ENCODE measurements at places on chromosomes 7 and 10.

- DNase-seq, result no peak
Measured at GRCh38 chr10:108238261-108238660, 1073.8 kb upstream of the SORCS1 start.

DNA sequence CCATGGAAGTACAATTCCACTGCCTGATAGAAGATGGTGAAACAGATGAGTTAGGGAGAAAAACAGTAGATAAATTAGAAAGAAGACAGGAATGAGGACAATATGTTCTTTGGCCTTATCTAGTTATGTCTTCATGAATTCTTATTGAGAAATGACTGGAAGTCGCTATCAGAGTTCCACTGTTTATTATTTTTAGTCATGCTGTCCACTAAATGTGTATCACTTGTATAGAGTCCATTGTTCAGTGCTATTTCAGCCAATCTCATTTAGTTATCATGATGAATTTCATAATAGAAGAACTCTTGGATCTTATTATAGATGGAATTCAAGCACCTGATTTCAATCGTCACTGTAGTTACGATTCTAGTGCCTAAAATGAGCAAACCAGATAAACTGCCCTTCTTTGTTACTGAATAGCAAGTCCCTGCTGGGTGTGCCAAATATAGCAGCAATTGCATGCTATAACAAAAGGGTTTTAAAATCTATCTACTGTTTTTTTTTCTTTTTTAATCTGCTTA is 177.7 kb upstream of the COL1A2 start:
- no peak for DNase-seq

DNA sequence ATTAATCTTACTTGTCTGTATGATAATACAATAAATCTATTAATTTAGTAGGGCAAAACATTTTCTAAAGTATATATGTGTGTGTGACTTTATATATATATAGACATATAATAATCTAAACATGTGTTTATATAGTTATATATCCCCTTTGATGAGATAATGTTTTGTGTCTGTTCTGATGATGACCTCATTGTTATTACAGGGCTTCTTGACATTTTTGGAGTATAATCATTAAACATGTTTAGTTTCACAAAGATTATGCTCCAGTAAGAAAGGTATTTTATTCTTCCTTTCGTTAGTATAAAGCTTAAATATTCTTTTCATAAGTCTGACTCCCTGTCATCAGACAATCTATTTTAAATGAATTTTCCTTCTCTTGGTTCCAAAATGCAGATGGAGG is 62.3 kb upstream of the CABCOCO1 start:
- DNase-seq, result no peak

- DNase-seq, result no peak
Measured at GRCh38 chr10:16436367-16436757, 448 bp upstream of the PTER start.

- peak; percentile 6 for DNase-seq
Measured at GRCh38 chr10:51266496-51266895, 192.2 kb downstream of the PRKG1 start.

GRCh38 chr10:43141421-43141820 is 3.2 kb downstream of the CSGALNACT2 start:
- no peak for DNase-seq

DNA sequence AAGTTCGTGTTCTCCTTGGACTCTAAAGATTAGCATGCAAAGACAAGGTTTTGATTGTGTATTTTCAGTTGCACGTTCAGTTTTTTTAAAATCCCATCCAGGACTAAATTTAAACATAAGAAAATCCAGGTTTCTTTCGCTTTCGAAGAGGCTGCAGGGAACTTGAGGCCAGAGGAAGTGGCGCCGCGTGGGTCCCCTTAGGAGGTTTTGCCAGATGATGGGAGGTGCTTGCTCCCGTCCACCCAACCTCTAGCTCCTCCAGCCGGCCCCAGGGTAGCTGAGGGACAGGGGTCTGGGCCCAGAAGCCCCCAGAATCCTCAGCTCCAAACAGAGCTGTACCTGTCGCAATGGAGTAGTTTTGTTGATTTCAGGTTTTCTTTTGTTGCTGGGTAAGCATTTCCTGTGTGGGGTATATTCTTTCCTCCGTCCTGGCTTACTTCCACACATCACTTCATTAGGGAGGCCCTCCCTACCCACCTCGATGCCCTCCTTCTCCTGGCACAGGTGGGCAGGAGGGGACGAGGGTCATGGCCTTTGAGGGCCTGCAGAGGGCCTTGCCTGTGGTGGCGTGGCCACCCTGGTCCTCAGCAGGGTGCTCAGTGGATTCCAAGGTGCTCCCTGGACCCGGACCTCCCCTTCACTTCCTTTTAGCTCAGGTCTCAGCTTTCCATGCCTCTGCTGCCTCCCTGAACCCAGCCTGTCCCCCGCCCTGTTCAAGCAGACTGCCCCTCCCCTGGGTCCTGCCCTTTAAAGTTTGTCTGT is 32.6 kb downstream of the LHPP start:
- DNase-seq, result no peak

DNA sequence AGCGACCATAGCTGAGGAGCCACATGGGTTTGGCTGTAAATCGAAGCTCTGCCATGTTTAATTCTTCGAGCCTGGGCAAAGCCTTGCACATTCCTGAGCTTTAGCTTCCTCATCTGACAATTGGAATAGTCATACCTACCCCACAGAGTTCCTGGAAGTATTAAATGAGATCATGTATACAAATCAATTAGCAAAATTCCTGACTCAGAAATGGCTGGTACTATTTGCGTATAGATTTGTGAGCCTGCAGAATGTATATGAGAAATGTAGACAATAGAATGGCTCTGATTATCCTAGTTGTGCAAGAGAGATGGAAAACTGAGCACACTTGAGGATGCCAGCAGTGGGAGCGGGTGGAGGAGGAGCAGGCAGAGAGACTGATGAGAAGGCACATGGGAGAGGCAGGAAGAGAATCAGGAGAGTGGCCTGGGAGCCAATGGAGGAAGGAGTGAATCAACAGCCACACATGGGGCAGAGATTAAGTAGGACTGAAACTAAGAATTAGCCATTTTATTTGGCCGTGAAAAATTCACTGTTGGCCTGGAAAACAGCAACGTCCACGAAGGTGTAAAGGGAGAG is 128.0 kb upstream of the C1GALT1 start:
- no peak for DNase-seq

- DNase-seq, result no peak
Measured at GRCh38 chr7:149822353-149822943, 15.7 kb upstream of the ZNF862 start.

GRCh38 chr7:20545016-20545415 is 70.5 kb upstream of the ABCB5 start:
- DNase-seq, result no peak

DNA sequence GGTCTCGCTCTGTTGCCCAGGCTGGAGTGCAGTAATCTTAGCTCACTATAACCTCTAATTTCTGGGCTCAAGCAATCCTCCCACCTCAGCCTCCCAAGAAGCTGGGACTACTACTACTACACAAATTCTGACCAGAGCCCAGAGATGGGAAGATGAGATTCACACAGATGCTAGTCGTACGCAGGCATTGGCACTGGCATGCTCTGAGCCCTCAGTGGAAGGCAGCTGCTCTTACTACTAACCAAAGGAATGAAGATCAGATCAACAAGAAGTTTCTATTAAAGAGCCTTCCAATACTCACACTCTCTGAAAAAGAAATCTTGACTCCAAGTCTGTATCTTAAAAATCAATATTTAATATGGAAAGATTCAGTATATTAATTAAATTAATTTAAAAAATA is 10.7 kb downstream of the GDF2 start:
- no peak for DNase-seq

GRCh38 chr10:119456435-119456810 is 86.1 kb downstream of the RGS10 start:
- DNase-seq, result no peak

- no peak for DNase-seq
Measured at GRCh38 chr7:143886826-143887477, 15.0 kb downstream of the TCAF1 start.

GRCh38 chr10:43294241-43294658 is 27.4 kb upstream of the RASGEF1A start:
- DNase-seq, result no peak

GRCh38 chr7:151424799-151425198 is 15.0 kb upstream of the WDR86 start:
- DNase-seq, result no peak

DNA sequence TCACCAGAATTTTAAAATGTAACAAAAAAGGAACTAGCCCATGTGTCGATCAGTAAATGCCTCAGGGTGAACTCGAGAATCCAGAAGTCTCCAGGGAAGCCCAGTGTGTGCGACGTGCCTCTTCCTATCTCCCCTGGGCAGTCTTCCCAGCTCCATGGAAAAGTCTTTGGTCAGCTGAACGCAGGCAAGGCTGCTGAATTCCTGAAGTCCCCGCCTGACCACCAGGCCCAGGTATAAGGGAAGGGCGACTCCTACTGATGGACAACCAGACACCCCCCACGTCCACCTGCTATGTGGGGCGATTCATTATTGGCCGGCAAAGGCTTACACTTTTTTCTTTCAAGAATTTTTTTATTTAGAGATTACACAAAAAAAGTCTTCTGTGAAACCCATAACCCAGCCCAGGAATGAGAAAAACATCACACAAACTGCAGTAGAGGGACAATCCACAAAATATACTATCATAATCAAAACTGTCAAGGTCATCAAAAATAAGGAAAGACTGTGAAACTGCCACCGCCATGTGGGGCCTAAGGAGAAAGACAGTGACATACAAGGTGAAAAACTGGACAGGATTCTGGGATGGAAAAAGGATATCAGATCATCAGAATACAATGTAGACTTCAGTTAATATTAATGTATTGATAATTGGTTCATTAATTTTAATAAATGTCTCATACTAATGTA is 93.5 kb downstream of the CTBP2 start:
- DNase-seq, result no peak

GRCh38 chr10:45418849-45419675 is 45.0 kb downstream of the ALOX5 start:
- DNase-seq, result peak; percentile 27

- no peak for DNase-seq
Measured at GRCh38 chr7:44220046-44220357, 19.2 kb downstream of the YKT6 start.

Measured in AG08395 (cell line).